ENCODE measurements at places on chromosomes 2 and 18. TPM values are rescaled to one million over a fixed set of nuclear protein-coding genes. Genes with fewer than 3 reads are reported as not detected.

Gene SERPINB10
- not detected for total RNA-seq

Gene TWIST2
- total RNA-seq = not detected

Gene DAW1
- not detected for total RNA-seq

Gene DNAH6
- total RNA-seq = under 0.01 TPM

Gene CRYGD
- not detected for total RNA-seq

Gene VWC2L
- not detected for total RNA-seq

Gene ANKRD39
- 6.8 TPM for total RNA-seq

Gene ZSWIM2
- total RNA-seq = not detected

Gene TRPM8
- total RNA-seq = not detected

Gene SLC19A3
- not detected for total RNA-seq

Gene DNER
- not detected for total RNA-seq

Gene TUBA4B
- not detected for total RNA-seq

Gene TCF23
- total RNA-seq = not detected

Gene SETBP1
- 2.7 TPM for total RNA-seq

Data from dermis blood vessel endothelial cell (primary cell).